Activated naive CD4-positive, alpha-beta T cell treated with anti-CD3 and anti-CD28 coated beads, Interleukin-2, amount 50 U/mL, for 72 hours (primary cell): ENCODE measurements at places on chromosomes 2 and 18. TPM values are rescaled to one million over a fixed set of nuclear protein-coding genes. Genes with fewer than 3 reads are reported as not detected.

- no peak for DNase-seq
These were observed 122.2 kb downstream of the RBMS1 start for GRCh38 chr2:160371251-160372009.

DNA sequence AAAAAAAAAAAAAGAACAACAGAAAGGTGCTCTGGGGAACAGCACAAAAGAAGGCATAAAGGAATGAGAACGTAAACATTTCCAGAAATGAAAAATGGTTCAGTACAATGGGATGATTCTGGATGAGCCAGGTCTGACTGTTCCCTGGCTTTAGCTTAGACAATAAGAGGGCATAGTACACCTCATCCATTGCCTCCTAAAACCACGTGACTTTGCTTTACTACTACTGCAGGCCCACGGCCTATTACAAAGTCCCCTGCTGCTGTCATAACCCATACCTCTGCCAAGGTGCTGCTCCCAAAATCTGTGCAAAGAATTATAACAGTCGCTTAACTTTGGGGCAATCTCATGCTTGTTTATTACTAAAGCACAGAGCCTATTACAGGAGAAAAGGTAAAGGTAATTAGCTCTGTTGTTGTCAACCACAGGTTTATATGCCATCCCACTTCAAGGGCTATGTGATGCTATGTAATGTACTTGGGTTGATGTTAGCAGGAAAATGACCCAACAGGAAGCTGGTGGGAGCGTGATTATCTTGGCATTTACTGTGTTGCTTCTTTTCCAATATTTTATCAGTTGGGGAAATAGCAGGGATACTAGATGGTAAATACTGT lies 26.8 kb downstream of the STK17B start:
- no peak for DNase-seq

DNA sequence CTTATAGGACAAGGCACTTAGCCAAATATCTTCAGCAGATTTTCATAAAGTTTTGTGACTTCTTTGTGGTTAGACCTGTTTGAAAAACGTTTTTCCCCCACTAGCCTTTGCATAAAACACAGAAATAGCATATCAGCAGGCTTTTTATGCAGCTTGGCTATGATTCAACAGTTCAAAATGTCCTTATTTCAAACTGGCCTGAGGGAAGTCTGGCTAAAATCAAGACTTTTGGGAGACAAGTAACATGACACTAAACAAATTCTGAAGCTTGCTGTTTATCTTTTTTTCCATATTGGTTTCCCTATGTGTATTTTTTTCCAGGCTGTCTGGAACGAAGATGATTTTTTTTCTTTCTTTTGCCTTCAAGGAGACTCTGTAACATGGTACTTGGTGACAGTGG lies 95.1 kb upstream of the L3MBTL4 start:
- no peak for DNase-seq

Gene GNLY
- total RNA-seq: 31.8 TPM

DNA sequence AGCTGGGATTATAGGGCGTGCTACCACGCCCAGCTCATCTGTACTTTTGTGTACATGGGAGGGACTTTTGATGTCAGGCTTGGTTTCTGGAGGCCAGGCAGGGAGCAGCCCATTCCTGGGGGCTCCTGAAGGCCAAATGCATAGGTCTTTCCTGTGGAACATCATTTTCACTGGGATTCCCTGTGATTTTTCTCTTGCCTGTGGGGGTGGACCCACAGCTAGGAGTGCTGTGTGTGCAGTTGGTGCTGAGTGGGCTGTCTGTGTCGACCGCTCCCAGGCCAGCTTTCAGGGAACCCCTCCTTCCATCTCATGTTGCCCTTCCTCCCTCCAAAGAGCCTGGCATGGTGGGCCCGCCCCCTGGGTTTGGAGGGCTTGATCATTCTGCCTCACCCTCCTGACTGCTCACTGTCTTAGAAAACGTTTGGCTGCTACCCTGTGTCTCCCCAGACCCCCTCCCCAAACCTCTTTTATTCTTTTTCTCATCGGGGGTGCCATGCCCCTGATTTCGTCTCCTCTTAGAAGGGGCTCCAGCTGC lies 10.5 kb downstream of the EFHD1 start:
- no peak for DNase-seq
